Activated CD8-positive, alpha-beta T cell treated with anti-CD3 and anti-CD28 coated beads, Interleukin-2, amount 10 ng/mL, durations not matched to agents 7 days and 5 days (primary cell): ENCODE measurements at places on chromosomes 6 and 20. TPM values are rescaled to one million over a fixed set of nuclear protein-coding genes. Genes with fewer than 3 reads are reported as not detected.

The TOMM6 gene
- total RNA-seq, result 215 TPM

The BAG2 gene
- 9.4 TPM for total RNA-seq

The OR12D3 gene
- not detected for total RNA-seq

The SCGN gene
- not detected for total RNA-seq

The LY6G6F gene
- not detected for total RNA-seq

The FLRT3 gene
- not detected for total RNA-seq

The NUDT3 gene
- total RNA-seq, result 13.8 TPM

The MACROD2 gene
- total RNA-seq, result not detected

The CST5 gene
- not detected for total RNA-seq

The TP53TG5 gene
- not detected for total RNA-seq

The BMP2 gene
- not detected for total RNA-seq

The BACH2 gene
- total RNA-seq, result 70.9 TPM

The ULBP2 gene
- 0.60 TPM for total RNA-seq

The ANKRD6 gene
- total RNA-seq, result 9.1 TPM

The HDGFL1 gene
- total RNA-seq, result not detected

The CHRNA4 gene
- total RNA-seq, result not detected

The DCDC2 gene
- not detected for total RNA-seq

The DEFB124 gene
- total RNA-seq, result not detected

The PLA2G7 gene
- total RNA-seq, result not detected

The TSBP1 gene
- not detected for total RNA-seq

The BNIP5 gene
- not detected for total RNA-seq

The KIZ gene
- total RNA-seq, result 16.2 TPM

The NMBR gene
- not detected for total RNA-seq

The NCOA6 gene
- total RNA-seq, result 26.9 TPM

The MTFR2 gene
- total RNA-seq, result 27.9 TPM

The MROH8 gene
- total RNA-seq, result 2.6 TPM

The BTN2A1 gene
- total RNA-seq, result 22.4 TPM

The HEY2 gene
- not detected for total RNA-seq

The BPI gene
- total RNA-seq, result not detected

The MRAP2 gene
- not detected for total RNA-seq

The VGLL2 gene
- total RNA-seq, result not detected

The SLC22A16 gene
- not detected for total RNA-seq

The IFT52 gene
- total RNA-seq, result 15.8 TPM

The CST4 gene
- total RNA-seq, result not detected

The CLIC5 gene
- 1.8 TPM for total RNA-seq

The SYCP2 gene
- total RNA-seq, result 6.6 TPM

The SLCO4A1 gene
- total RNA-seq, result 79.9 TPM

The C20orf141 gene
- total RNA-seq, result not detected

The PDE7B gene
- 0.29 TPM for total RNA-seq

The ENPP1 gene
- total RNA-seq, result 0.29 TPM
